Activated CD4-positive, alpha-beta memory T cell treated with anti-CD3 and anti-CD28 coated beads, Interleukin-2, amount 10 ng/mL, durations not matched to agents 7 days and 5 days (primary cell): ENCODE measurements at places on chromosomes 2 and 18. TPM values are rescaled to one million over a fixed set of nuclear protein-coding genes. Genes with fewer than 3 reads are reported as not detected.

DNA sequence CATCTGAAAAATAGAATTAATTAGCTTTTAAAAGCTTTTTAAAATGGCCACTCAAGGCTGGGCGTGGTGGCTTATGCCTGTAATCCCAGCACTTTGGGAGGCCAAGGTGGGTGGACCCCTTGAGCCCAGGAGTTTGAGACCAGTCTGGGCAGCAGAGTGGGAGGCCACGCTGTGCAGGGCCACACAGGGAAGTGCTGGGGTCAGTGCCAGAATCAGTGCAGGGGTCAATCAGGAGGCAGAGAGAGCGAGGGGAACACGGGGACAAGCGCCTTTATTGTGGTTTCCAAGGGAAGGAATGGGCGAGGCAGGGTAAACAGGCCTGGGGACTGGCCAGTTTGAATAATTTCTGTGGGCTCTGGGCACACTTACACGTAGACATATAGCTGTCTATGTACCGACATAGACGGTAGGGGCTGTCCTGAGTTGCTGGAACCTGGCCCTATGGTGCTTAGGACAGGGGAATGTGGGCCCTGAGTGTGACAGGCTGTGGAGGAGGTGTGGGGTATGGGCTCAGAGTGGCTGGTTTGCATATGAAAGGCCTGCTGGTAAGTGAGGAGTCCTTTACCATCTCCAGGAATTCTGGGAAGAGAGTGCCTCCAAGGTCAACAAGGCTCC is 42.9 kb downstream of the DYSF start:
- H3K27ac ChIP-seq = no peak overlapping the region
- no peak overlapping the region for H3K4me3 ChIP-seq
- H3K4me1 ChIP-seq = no peaks in the 10 kb centered on the region
- no peaks in the 10 kb centered on the region for H3K36me3 ChIP-seq

- peaks cover 42% of the 10 kb centered on the region for H3K4me1 ChIP-seq
- H3K4me3 ChIP-seq = no peak overlapping the region
- no peak for DNase-seq
- H3K36me3 ChIP-seq = peaks cover 49% of the 10 kb centered on the region
Measured at GRCh38 chr2:157747695-157748370, 119.2 kb upstream of the ACVR1C start.

DNA sequence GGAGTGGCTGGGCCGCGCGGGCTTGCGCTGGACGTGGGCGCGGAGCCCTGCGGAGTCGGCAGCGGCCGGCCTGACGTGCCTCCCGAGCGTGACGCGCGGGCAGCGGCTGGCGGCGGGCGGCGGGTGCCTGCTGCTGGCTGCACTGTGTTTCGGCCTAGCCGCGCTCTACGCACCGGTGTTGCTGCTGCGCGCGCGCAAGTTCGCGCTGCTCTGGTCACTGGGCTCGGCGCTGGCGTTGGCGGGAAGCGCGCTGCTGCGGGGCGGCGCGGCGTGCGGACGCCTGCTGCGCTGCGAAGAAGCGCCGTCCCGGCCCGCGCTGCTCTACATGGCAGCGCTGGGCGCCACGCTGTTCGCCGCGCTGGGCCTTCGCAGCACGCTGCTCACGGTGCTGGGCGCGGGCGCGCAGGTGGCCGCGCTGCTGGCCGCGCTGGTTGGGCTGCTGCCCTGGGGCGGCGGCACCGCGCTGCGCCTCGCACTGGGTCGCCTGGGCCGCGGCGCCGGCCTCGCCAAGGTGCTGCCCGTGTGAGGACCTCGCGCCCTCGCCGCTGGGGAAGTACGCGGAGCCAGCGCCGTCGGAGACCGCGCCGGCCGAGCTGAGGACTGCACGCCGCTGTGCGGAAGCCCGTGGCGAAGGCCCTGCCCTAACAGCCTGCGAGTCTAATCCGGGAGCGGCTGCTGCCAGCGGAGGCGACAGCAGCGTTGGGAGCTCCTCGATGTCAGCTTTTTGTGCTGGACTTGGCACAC is 526 bp downstream of the SFT2D3 start:
- peaks cover 31% of the 10 kb centered on the region for H3K36me3 ChIP-seq
- no peaks in the 10 kb centered on the region for H3K27me3 ChIP-seq
- peak overlapping the region; percentile 88 for H3K4me3 ChIP-seq
- H3K27ac ChIP-seq = peak overlapping the region; percentile 95
- peak; percentile 85 for DNase-seq

The RBBP8 gene
- 55.0 TPM for total RNA-seq

GRCh38 chr2:148906124-148906523 is 31.1 kb downstream of the KIF5C start:
- no peak for DNase-seq
- peaks cover 6% of the 10 kb centered on the region for H3K36me3 ChIP-seq
- no peaks in the 10 kb centered on the region for H3K4me1 ChIP-seq
- no peak overlapping the region for H3K4me3 ChIP-seq
- no peak overlapping the region for H3K27ac ChIP-seq
- H3K27me3 ChIP-seq = no peaks in the 10 kb centered on the region

DNA sequence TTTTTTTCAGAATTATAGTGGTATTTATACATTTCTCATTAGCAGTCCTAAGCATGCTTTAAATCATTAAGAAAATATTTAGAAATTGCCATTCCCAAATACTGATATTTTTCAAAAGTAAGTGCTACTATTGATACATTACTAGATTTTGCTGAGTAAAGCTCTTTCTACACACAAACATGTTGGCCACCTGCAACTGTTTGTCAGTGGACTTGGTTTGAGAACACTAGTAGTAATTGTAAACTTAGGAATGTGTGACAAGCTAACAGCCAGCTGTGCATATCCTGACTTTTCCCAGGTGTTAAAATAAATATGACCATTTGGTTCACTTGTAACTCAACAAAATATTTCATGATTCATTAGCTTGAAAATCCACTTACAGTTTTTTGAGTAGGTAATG is 103.1 kb downstream of the MSTN start:
- no peak overlapping the region for H3K27ac ChIP-seq
- no peak for DNase-seq
- H3K4me3 ChIP-seq = no peak overlapping the region
- peaks cover 1% of the 10 kb centered on the region for H3K4me1 ChIP-seq
- H3K36me3 ChIP-seq = no peaks in the 10 kb centered on the region

DNA sequence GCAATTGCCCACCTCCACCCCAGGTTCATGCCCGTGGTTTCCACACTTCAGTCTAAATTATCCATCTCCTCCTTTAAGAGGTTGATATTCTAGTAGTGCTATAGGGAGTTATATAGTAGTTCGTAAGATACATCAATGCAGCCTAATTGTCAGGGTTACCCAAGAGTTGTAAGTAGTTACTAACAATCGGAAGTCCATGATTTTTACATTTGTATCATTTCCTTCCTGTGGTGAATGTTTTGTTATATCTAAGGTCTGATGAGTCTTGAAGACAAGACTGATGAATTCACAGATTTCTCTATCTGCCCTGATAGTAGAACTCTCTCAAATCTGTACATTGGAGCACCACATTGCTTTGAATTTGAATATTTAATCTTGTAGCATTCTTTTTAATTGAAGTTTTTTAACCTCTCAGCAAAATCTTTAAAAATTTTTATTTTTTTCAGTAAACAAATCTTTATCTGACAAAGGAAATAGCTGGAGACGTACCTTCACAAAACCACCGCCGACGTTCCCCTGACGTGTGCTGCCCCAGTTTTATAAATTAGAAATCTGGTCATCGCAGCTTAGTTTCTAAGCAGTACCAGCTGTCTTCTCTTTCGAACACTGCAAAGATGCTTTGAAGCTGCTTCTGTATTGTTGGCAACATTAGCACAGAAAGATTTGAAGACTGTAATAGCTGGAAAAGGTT is 264.5 kb downstream of the SOCS6 start:
- H3K4me1 ChIP-seq = peaks cover 2% of the 10 kb centered on the region
- H3K27ac ChIP-seq = no peak overlapping the region
- no peaks in the 10 kb centered on the region for H3K27me3 ChIP-seq
- DNase-seq = no peak
- H3K36me3 ChIP-seq = no peaks in the 10 kb centered on the region

The CCDC102B gene
- 1.0 TPM for total RNA-seq

DNA sequence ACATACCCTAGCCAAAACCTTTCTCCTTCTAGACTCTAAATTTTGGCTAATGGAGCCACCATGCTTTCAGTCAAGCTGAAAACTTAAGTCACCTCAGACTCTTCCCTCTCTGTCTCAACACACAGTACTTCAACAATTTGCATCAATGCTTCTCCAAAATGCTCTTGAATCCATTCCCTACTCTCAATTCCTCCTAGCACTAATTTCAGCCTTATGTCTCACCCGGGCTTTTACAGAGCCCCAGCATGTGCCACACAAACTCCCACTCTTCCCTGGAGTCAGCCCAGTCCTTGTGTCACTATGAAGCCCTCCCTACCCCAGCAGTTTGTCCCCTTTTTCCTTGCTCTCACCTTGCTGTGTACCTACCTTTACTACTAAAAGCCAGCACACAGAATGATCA is 38.7 kb downstream of the AAK1 start:
- peaks cover 65% of the 10 kb centered on the region for H3K36me3 ChIP-seq
- no peaks in the 10 kb centered on the region for H3K27me3 ChIP-seq
- peaks cover 69% of the 10 kb centered on the region for H3K4me1 ChIP-seq
- no peak overlapping the region for H3K4me3 ChIP-seq

The REG1B gene
- not detected for total RNA-seq

DNA sequence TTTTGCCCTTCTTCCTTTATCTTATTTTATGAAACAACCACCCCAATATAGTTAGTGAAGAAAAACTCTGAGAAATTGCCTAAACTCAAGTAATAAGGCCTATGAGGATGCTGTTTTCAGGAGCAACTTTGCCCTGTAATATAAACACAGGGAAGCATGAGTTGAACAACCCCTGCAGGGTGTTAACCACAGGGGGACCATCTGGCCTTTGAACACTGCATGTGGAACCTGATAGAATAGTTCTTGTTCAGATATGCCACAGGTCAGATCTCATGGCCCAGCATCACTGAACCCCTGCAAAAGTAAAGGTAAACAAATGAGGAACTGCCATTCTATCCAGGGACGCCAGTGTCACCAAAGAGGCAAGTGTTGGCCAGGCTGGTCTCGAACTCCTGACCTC is 82.6 kb downstream of the MAPK4 start:
- no peaks in the 10 kb centered on the region for H3K4me1 ChIP-seq
- H3K36me3 ChIP-seq = no peaks in the 10 kb centered on the region
- H3K4me3 ChIP-seq = no peak overlapping the region
- no peak overlapping the region for H3K27ac ChIP-seq

The CAPN14 gene
- total RNA-seq = 0.35 TPM
